Naive thymus-derived CD8-positive, alpha-beta T cell (primary cell): ENCODE measurements at places on chromosomes 2 and 18.

DNA sequence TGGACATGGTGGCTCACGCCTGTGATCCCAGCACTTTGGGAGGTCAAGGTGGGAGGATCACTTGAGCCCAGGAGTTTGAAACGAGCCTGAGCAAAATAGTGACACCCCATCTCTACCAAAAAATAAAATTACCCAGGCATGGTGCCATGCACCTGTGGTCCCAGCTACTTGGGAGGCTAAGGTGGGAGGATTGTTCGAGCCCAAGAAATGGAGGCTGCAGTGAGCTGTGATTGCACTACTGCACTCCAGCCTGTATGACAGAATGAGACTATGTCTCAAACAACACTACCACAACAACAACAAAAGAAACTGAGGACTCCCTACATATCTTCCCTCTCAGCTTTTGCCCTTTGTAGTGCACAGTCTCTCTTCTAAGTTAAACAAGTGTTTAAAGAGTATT lies 53.3 kb upstream of the UPP2 start:
- no peak overlapping the region for H3K4me3 ChIP-seq
- H3K36me3 ChIP-seq: no peaks in the 10 kb centered on the region
- H3K4me1 ChIP-seq: peaks cover under 1% of the 10 kb centered on the region
- peaks cover 2% of the 10 kb centered on the region for H3K27me3 ChIP-seq
- H3K27ac ChIP-seq: no peak overlapping the region
- no peak for DNase-seq

DNA sequence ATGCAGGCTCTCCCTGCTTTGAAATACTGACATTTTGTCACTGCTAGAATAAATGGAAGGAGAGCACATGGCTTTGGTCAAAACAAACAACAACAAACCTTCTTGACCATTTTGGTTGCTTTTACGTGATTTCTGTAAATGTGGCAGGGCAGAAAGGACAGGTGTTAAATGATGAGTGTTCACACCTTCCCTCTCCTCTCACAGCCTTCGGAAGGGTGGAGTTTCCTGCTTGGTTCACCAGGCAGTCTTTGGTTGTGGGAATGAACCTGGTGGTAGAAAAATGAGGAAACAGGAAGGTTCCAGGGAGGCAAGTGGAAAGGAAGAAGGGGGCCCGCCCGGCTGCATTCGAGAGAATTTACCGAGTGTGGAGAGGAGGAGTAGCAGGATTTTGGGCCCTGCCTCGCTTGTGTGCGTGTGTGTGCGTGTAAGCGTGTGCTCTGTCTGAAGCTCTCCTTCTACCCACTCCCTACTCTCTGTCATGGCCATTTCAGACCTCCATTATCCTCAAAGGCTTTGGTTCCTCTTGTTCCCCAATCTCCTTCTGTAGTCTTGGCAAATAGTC lies 23.7 kb upstream of the SPP2 start:
- peaks cover 43% of the 10 kb centered on the region for H3K4me1 ChIP-seq
- H3K27me3 ChIP-seq: no peaks in the 10 kb centered on the region
- DNase-seq: no peak
- H3K36me3 ChIP-seq: no peaks in the 10 kb centered on the region
- peak overlapping the region; percentile 91 for H3K4me3 ChIP-seq

- H3K36me3 ChIP-seq: no peaks in the 10 kb centered on the region
- peaks cover 52% of the 10 kb centered on the region for H3K27me3 ChIP-seq
- no peaks in the 10 kb centered on the region for H3K4me1 ChIP-seq
- no peak overlapping the region for H3K4me3 ChIP-seq
- H3K27ac ChIP-seq: no peak overlapping the region
Observed at GRCh38 chr18:37476182-37476581, 89.4 kb downstream of the CELF4 start.

GRCh38 chr2:64656379-64656778 lies 2.7 kb upstream of the SERTAD2 start:
- H3K4me3 ChIP-seq: no peak overlapping the region
- DNase-seq: no peak
- H3K36me3 ChIP-seq: no peaks in the 10 kb centered on the region
- H3K4me1 ChIP-seq: peaks cover 67% of the 10 kb centered on the region
- H3K27ac ChIP-seq: peak overlapping the region; percentile 32

DNA sequence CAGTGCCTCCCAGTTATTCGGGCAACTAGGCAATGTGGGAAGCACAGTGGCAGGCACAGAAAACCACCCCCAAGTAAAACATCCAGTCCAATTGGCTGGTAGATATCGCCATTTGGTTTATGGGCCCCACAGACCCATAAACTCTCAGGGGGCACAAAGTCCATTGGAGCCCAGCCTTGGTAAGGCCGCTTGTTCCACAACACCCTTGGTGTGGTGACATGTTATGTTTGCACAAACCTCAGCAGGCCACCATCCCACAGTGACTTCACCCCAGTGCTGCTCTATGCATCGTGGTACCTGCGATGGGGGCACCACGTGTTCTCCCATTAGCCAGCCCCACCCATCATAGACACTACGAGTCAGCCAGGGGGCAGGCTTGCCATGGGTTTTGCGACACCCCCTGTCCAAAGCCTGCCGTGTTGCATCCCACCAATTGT lies 18.5 kb downstream of the PHOSPHO2 start:
- H3K36me3 ChIP-seq: no peaks in the 10 kb centered on the region
- H3K4me1 ChIP-seq: no peaks in the 10 kb centered on the region
- no peak overlapping the region for H3K4me3 ChIP-seq
- no peak overlapping the region for H3K27ac ChIP-seq
- no peak for DNase-seq

DNA sequence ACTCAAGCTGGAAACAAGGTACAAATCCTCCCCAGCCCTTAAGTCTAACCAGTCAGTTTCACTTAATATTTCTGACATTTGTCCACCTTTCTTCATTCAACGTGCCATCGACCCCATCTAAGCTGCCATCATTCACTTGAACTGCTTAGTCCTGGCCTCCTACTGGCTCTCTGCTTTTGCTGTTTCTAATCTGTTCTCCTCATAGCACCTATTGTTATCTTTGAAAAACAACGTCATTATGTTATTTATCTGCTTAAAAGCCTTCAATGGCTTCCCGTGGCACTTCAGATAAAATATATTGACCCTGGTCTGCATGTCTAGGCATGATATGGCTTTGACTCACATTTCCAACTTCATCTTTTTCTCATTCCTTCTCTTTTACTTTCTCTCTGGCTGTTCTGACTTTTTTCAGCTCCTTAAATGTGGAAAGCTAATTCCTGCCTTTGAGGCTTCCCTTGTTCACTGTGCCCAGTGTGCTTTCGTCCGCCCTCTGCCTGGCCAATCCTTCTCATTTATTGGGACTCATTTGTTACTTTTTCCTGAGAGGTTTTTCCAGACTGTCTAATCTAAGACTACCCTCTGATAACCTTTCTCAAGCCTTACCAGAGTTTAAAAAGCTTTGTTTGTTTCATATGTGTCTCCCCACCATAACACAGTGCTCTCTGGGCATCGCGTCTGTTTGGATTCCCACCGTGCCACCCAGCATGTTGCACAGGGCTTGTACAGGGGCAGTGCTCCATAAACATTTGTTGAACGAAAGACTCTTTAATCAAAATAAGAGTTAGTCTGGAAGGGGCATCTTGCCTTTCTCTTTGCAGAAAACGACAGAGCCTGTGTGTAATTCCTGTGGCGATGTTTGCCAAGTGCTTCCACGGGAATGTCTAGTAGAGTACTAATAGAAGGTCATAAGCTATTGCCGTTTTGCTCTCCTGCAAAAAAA lies 183.9 kb downstream of the FMNL2 start:
- no peaks in the 10 kb centered on the region for H3K36me3 ChIP-seq
- no peaks in the 10 kb centered on the region for H3K4me1 ChIP-seq
- no peak overlapping the region for H3K4me3 ChIP-seq
- no peak for DNase-seq
- no peak overlapping the region for H3K27ac ChIP-seq

DNA sequence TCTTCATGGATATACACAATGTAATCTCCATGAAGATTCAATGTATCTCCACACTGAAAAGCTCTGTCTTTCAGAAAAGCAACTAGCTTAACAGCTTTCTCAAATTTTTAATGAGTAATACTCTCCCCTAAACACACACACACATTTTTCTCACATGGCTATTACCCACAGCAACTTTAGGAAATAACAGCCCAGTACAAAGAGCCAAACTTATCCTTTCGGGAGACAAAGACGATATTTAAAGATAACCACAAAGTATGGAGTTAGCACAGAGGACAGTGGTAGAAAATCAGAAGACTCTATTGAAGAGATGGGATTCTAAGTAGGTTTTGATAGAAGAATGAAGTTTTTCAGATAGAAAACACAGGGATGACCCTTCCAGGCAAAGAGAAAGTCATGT lies 394.9 kb upstream of the TRIB2 start:
- no peak overlapping the region for H3K4me3 ChIP-seq
- no peak overlapping the region for H3K27ac ChIP-seq
- peaks cover 13% of the 10 kb centered on the region for H3K4me1 ChIP-seq
- peaks cover 2% of the 10 kb centered on the region for H3K27me3 ChIP-seq
- DNase-seq: no peak

- H3K4me3 ChIP-seq: no peak overlapping the region
- H3K36me3 ChIP-seq: peaks cover 20% of the 10 kb centered on the region
- no peak overlapping the region for H3K27ac ChIP-seq
- no peak for DNase-seq
Observed at GRCh38 chr2:159635006-159635789, 18.9 kb upstream of the BAZ2B start.

DNA sequence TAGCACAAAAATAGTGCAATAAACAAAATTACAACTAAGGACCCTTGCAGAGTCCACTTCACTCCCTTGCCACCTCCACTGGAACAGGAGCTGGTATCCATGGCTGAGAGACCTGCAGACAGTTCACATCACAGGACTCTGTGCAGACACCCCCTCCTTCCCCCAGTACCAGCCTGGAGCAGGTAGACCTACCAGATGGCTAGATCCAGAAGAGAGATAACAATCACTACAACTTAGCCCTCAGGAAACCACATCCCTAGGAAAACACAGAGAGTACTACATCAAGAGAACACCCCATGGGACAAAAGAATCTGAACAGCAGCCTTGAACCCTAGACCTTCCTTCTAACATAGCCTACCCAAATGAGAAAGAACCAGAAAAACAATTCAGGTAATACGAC lies 49.8 kb downstream of the FBXO15 start:
- no peak overlapping the region for H3K4me3 ChIP-seq
- DNase-seq: no peak
- no peaks in the 10 kb centered on the region for H3K4me1 ChIP-seq
- no peaks in the 10 kb centered on the region for H3K27me3 ChIP-seq

DNA sequence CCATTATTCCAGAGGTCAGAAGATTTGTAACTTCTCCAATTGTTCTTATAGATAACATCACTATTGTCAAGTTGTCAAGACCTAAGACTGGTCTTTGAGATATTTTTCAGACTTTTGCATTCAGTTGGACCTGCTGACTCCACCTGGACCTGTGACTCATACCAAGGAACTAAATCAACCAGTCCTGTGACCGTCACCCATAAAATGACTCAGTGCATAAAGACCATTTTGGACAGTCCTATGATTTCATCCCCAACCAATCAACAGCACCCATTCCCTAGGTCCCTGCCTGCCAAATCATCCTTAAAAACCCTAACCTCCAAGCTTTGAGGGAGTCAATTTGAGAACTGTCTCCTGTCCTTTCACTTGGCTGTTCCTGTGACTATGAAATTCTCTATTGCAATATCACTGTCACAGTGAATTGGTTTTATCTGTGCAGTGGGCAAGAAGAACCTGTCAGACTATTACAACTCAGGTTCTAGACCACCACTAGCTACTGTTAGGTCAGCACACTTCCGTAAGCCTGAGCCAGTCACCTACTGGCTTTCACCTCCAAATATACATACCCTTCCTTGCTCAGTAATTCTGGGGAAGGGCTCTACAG lies 17.1 kb downstream of the DPP4 start:
- peaks cover 59% of the 10 kb centered on the region for H3K4me1 ChIP-seq
- no peak for DNase-seq
- H3K27ac ChIP-seq: peak overlapping the region; percentile 36
- H3K36me3 ChIP-seq: peaks cover 11% of the 10 kb centered on the region
- H3K27me3 ChIP-seq: no peaks in the 10 kb centered on the region

GRCh38 chr2:235146871-235147565 lies 195.2 kb downstream of the SH3BP4 start:
- H3K36me3 ChIP-seq: no peaks in the 10 kb centered on the region
- no peak overlapping the region for H3K27ac ChIP-seq
- no peak overlapping the region for H3K4me3 ChIP-seq
- no peak for DNase-seq
- peaks cover 22% of the 10 kb centered on the region for H3K27me3 ChIP-seq

DNA sequence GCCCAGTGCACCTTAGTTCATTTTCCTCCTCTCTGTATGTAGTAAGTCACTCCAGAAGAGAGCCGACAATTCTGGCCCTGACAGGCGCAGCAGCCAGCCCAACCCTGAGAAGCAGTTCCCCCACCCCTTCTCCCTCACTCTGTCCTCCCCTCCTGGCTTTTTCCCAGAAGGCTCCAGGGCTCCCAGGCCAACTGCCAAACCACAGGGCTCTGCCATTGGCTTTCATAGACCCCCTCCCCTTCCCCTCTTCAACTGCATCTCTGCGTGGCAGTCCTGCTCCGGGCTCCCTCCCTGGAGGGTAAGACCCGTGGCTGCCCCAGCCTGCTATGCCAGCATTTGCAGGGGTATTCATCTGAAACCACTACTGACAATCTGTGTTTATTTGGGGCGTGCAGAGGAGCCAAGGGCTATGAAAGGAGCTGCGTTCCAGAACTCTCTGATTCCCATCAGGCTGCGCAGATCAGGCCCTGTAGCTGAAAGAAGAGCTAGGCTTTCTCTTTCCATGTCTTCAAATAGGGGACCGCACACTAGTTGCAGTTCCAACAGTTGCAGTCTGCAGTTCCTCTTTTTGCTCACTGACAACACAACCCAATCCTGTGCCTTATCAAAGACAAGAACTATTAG lies 388.6 kb upstream of the TNP1 start:
- no peak for DNase-seq
- H3K27me3 ChIP-seq: peaks cover 27% of the 10 kb centered on the region
- H3K27ac ChIP-seq: no peak overlapping the region
- no peak overlapping the region for H3K4me3 ChIP-seq
- no peaks in the 10 kb centered on the region for H3K4me1 ChIP-seq

DNA sequence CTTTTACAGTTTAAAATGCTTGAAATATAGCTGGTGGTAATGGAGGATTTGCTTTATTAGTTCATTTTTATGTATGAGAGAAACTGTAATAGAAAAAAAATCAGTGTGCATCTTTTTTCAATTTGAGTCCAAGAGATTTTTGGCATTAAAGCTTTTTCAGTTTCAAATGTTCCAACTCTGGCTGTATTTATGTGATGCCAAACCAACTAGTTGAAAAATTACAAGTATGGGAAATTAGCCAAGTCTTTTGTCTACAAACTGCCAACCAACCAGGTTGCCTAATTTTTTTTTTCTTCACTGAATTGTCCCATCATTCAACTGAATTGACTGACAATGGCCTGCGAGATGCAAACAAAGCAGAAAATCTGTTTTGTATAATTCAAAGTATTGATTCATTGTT lies 95.7 kb downstream of the ICOS start:
- no peak overlapping the region for H3K4me3 ChIP-seq
- no peak for DNase-seq
- H3K36me3 ChIP-seq: no peaks in the 10 kb centered on the region
- no peak overlapping the region for H3K27ac ChIP-seq
- no peaks in the 10 kb centered on the region for H3K4me1 ChIP-seq
- no peaks in the 10 kb centered on the region for H3K27me3 ChIP-seq
